ENCODE measurements at places on chromosomes 5 and 9.

DNA sequence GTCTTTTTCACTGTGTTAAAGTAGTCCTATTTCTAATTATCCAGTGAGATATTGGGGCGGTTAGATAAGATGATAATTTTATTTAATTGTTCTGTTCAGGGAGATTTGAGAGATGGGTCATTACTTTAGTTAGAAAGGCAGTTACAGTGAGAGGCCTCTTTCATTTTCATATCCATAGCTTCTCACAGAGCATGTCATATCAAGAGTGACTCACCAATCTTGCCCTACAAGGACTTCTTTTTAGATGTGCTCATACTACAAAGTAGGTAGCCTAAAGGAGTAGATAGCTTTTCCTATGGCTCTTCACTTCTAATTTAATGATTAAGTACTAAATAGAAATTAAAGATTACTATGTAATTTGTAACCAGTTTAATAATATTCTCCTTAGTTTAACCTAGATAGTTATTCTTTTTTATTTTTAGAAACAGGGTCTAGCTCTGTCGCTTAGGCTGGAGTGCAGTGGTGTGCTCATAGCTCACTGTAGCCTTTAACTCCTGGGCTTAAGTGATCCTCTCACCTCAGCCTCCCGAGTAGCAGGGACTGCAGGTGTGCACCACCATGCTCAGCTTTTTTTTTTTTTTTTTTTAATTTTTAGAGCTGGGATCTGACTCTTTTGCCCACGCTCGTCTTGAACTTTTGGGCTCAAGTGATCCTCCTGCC is 71.0 kb downstream of the FER start:
- no peak for DNase-seq

DNA sequence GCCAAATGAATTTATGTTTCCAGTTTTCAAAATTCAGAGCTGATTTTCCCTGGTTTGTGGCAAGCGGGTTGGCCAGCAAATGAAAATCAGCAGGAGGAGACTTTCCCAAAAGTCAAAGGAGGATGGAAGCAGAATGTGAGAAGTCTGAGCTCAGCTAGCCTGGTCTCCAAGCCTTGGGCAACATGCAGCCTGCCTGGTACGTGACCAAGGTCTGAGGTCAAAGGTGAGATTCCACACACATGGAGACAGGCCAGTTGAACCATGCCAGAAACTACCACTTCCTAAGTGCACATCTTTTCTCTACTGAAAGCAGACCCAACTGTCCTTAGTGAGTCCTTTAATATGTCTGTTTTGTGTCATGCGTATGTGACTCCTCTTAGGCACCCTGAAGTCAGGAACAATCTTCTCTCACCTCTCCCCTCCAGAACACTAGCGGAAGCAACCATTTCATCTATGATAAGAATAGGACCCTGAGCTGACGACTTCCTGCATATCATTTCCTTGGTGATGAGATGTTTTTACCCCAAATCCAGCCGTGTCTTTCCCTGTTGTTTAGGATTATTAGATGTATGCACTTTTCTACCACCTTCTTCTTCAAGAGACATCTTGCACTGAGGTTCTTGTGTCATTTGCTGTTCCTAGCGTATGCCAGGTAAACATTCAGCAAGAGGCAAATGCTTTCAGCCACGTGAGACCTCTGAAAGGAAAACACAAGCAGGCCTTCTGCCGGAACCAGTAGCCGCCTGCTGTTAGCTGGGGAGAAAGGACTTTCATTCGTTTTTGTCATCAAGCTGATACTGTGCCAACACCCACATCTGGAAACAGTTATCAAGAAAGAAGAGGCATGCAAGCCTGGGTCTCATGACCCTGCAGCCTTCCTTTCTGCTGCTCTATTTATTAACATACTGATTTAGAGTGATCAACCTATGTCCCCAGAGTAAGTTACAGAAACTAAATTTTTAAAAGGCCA is 9.7 kb upstream of the TGFBI start:
- DNase-seq = no peak

DNA sequence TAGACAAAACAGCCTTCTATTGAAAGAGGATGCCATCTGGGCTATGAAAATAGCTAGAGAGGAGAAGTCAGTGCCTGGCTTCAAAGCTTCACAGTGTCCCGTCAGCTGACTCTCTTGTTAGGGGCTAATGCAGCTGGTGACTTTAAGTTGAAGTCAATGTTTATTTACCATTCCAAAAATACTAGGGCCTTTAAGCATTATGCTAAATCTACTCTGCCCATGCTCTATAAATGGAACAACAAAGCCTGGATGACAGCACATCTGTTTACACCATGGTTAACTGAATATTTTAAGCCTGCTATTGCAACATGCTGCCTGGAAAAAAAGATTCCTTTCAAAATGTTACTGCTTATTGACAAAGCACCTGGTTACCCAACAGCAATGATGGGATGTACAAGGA is 309.1 kb downstream of the NTRK2 start:
- no peak for DNase-seq

GRCh38 chr9:15211160-15211814 is 95.7 kb downstream of the TTC39B start:
- DNase-seq = peak; percentile 59

DNA sequence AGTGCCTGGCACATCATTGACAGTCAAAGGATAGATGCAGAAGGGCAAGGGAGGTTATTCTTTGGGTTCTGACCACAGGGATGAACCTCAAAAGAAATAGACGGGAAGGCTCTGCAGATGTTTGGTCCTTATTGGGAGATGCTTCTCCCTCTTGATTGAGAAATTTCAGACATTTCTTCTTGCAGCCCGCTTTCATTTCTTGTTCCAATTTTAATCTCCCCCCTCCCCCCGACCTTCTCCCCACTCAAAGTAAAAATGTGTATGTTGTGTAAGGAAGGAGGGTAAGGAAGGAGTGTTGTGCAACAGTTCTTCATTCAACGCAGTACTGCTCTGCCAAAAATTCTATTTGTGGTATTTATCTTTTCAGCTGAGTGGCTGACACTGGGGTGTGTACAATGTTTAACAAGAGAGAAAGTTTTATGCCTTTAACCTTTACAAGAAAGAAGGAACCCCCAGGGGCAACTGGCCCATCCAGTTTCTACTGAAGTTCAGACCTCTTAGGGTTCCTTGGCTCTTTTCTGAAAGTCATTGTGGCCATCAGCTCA is 46.3 kb upstream of the TNFSF15 start:
- no peak for DNase-seq

- DNase-seq = no peak
Observed at GRCh38 chr5:140432916-140433315, 31.3 kb downstream of the ANKHD1 start.

GRCh38 chr5:133927300-133928180 is 40.9 kb downstream of the C5orf15 start:
- DNase-seq = no peak

DNA sequence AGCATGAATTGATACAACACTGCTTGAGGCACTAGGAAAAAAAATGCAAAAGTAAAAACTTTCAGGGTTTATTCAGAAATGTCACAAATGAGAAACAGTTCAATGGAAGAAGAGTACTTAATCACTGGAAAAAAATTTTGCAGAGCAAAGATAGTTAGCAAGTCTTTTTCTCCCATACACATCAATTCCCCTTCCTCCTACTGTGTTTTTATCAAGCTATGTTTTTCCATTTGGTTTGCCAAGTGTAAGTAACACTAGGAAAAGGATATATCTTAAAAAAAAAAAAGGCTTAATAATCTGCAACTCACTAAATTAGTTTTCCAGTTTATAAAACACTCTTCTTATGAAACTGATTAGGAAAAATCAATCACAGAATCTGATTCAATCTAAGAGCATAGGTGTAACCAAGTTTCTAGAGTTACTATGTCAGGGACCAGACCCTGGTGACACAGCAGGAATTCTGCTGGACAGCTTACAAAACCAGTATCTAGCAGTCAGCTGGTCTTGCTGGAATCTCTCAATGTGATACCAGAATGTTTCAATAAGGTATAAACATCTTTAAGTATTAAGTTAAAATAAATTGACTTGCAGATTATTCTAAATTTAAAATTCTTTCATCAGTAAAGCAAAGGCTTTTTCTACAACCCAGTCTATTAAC is 34.7 kb downstream of the RNF145 start:
- no peak for DNase-seq

DNA sequence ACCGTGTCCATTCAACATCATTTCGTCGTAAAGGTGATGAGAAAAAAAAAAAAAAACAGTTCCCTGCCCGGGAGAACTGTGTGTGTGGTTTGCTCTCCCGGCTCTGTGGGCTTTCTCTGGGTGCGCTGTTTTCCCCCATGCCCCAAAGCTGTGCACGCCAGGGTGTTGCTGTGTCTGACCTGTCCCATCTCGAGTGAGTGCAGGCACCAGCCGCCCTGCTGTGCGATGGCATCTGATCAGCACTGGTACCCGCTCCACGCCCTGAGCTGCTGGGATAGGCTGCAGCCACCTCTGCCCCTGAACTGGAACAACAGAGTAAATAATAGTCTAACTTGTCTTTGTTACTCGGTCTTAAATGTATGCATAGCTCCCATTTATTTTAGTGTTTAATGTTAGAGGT is 33.3 kb downstream of the CEP72 start:
- no peak for DNase-seq

GRCh38 chr9:15592317-15592716 is 39.5 kb downstream of the CCDC171 start:
- DNase-seq = no peak

DNA sequence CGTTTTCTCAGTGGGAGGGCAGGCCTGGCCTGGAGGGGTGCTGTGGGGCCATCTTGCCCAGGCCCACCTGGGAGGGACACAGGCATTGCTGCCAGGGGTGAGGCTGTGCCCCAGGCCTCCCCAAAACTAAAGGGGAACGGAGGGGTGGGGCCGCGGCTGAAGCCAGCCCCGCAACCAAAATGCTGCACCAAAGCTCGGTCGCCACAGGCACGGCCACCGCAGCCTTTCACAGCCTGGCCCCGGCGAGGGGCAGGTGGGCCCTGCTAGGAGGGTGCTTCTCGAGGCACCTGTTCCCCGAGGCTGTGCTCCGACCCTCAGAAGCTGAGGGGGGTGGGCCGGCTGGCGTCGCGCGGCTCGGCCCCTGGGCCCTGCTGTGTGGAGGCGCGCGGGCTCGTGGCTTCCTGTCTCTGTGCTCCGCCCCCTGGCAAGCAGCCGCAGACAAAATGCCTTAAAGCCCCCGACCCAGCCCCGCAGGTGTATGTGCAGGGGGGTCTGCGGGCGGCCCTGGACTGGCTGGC is 57.6 kb downstream of the JAK2 start:
- peak; percentile 47 for DNase-seq
